T-cell (primary cell): ENCODE measurements at places on chromosomes 3 and 15.

GRCh38 chr3:45538641-45538986 is 55.9 kb upstream of the LIMD1 start:
- H3K27ac ChIP-seq = no peak overlapping the region
- no peak for DNase-seq
- H3K4me1 ChIP-seq = peaks cover 2% of the 10 kb centered on the region
- H3K4me3 ChIP-seq = no peak overlapping the region

DNA sequence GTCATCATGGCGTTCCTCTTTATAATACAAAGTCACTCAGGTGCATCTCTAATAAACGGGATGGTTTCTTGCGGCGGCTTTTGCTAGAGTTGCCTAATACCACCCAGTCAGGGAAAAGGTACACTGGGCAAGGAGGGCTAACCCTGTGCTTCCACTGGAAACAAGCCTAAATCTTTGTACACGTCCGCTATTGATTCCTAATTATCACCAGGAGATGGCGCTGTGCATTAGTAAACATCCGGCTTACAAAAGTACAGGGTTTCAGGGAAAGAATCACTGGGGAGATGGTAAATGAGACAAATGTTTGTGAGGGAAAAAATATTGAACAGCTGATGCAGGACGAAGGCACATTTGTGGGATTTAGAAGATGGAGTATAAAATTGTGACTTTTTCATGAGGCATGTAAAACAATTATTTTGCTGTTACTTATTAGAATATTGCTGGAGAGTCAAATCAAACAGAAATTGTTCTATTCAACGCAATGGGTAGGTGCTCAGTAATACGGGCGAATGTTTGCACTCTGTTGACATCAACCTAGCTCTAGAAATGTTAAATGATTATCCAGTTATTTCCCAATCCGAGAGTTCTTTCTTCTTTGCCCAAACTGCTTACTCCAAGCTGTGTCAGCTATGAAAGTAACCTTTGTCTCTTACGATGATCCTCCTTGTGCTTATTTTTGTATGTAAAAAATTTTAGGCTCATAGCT is 50.6 kb downstream of the GMNC start:
- no peaks in the 10 kb centered on the region for H3K27me3 ChIP-seq
- DNase-seq = no peak
- H3K4me1 ChIP-seq = no peaks in the 10 kb centered on the region
- H3K4me3 ChIP-seq = no peak overlapping the region
- H3K36me3 ChIP-seq = no peaks in the 10 kb centered on the region

DNA sequence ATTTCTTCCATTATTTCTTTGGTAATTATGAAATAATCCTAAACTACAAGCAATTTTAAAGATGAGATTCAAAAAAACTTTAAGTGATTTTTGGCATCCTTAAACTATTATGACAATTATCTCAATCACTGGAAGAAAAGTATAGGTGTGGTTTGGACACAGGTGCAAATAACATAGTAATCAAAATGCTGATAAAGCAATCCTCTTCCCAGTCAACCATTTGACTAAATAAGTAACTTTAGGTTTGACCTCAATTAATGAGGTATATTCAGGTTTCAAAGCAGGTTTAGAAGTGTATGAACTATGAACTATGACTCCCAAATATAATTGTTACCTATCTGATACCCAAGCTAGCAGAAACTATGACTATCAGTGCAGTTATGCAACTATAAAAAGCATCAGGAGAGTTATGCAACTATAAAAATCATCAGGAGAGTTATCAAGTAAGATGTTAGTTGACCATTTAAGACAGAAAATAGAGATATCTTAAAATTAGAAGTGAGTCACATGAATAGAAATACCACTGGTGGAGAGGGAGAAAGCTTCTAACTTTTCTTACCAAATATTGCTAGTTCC is 8.9 kb upstream of the CNTN3 start:
- DNase-seq = no peak
- no peak overlapping the region for H3K27ac ChIP-seq
- H3K36me3 ChIP-seq = no peaks in the 10 kb centered on the region

GRCh38 chr3:12384451-12385233 is 95.8 kb downstream of the PPARG start:
- H3K4me3 ChIP-seq = no peak overlapping the region
- no peak for DNase-seq
- H3K27ac ChIP-seq = no peak overlapping the region
- H3K27me3 ChIP-seq = no peaks in the 10 kb centered on the region
- no peaks in the 10 kb centered on the region for H3K4me1 ChIP-seq
- H3K36me3 ChIP-seq = no peaks in the 10 kb centered on the region

DNA sequence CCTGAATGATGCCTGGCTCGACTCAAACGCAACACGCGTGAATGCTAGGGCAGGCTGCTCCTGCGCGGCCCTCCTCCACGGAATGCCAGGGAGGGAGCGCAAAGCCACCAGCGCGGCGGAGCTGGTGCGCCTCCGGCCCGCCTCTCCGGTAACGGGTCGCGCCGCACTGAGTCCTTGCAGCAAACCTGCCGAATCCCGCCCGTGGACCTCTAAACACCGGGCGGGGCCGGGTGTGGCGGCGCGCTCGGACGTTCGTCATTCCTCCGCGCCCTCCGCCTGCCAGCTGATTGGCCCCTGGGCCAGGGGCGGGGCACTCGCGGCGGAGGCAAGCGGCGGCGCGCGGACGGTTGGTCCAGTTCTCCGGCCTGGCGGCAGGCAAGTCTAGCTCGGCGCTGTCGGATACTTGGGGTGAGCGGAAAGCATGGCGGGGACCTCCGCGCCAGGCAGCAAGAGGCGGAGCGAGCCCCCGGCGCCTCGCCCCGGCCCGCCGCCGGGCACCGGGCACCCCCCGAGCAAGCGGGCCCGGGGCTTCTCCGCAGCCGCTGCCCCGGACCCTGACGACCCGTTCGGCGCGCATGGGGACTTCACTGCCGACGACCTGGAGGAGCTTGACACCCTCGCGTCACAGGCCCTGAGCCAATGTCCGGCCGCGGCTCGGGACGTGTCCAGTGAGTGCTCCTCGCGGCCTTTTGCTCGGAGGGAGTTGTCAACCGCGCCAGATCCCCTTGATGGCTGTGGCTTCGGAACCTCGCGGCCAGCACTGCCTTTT is at the start of gene ATRIP:
TSS of gene ATRIP (plus strand) at position 313 of the 769 bp plus-strand sequence. CDS start at position 422, 109 bp downstream.
- peak within 1 kb of the TSS; percentile 83 for H3K4me3 ChIP-seq
- H3K36me3 ChIP-seq = peaks cover 35% of the 10 kb centered on the region
- peaks cover 30% of the 10 kb centered on the region for H3K4me1 ChIP-seq
- H3K27ac ChIP-seq = peak within 1 kb of the TSS; percentile 74
- no peaks in the 10 kb centered on the region for H3K27me3 ChIP-seq
- DNase-seq = peak; percentile 91

- no peak overlapping the region for H3K4me3 ChIP-seq
- no peaks in the 10 kb centered on the region for H3K27me3 ChIP-seq
- no peaks in the 10 kb centered on the region for H3K4me1 ChIP-seq
Observed at GRCh38 chr3:122014741-122015140, 7.3 kb downstream of the ILDR1 start.
